ENCODE measurements at places on chromosomes 16 and 17. TPM values are rescaled to one million over a fixed set of nuclear protein-coding genes. Genes with fewer than 3 reads are reported as not detected.

GRCh38 chr16:85113168-85113733, 979 bp upstream of the CIBAR2 start:
- DNase-seq, result no peak
- H3K4me3 ChIP-seq, result no peak overlapping the region
- H3K36me3 ChIP-seq, result no peaks in the 10 kb centered on the region
- no peaks in the 10 kb centered on the region for H3K27me3 ChIP-seq

DNA sequence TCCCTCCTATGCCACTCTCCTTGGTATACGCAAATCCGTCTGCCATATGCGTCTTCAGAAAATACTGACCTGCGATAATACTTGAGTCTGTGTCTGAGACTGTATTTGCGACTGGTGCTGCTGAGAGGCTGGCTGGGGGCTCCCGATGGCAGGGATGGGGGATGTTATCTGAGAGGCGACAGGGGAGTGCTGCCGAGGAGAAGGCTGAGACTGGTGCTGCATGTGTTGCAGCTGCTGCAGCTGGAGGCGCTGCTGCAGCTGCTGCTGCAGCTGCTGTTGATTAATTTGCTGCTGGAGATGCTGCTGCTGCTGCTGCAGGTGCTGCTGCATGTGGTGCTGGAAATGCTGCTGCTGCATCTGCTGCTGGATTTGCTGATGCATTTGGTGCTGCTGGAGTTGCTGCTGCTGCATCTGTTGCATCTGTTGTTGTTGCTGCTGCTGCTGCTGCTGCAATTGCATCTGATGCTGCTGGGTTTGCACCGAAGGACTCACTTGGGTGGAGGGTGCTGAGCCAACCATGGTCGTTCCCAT, 107.7 kb downstream of the TOX3 start:
- no peaks in the 10 kb centered on the region for H3K36me3 ChIP-seq
- no peak for DNase-seq
- no peak overlapping the region for H3K27ac ChIP-seq
- H3K27me3 ChIP-seq, result no peaks in the 10 kb centered on the region
- H3K4me1 ChIP-seq, result no peaks in the 10 kb centered on the region

DNA sequence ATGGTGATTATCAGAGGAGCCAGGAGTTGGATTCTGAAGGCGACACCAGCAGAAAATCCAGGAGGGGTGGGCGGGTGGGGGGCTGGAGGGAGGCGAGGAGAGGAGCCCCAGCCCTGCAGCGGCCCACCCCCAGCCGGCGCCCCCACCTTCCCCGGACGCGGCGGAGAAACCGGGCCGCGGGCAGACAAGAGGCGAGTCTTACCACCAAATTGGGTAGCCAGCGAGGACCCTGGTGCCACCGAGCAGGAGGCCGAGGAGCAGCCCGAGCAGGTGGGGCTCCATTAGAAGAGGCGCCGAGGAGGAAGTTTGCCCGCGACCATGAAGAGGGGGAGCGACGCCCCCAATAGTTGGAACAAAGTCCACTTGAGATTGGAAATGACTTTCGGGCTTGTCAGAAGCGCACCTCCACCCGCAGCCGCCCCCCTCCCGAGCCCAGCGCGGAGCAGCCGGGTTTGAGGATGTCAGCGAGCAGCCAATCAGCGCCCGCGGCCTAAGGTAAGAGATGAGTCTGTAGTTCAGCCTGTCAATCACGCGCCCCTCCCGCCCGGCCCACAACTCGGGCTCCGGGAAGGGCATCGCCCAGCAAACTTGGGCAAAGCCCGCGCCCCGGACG, at the start of gene WNT3:
TSS of gene WNT3 (minus strand) at position 377 of the 613 bp plus-strand sequence. CDS start at position 282, 95 bp downstream.
- H3K27me3 ChIP-seq, result peaks cover 83% of the 10 kb centered on the region
- H3K4me3 ChIP-seq, result peak within 1 kb of the TSS; percentile 68
- peak; percentile 81 for DNase-seq
- H3K4me1 ChIP-seq, result peaks cover 15% of the 10 kb centered on the region
- H3K36me3 ChIP-seq, result no peaks in the 10 kb centered on the region

- peaks cover 5% of the 10 kb centered on the region for H3K4me1 ChIP-seq
- H3K36me3 ChIP-seq, result no peaks in the 10 kb centered on the region
- H3K27me3 ChIP-seq, result peaks cover 28% of the 10 kb centered on the region
- H3K4me3 ChIP-seq, result peak overlapping the region; percentile 67
- peak overlapping the region; percentile 38 for H3K27ac ChIP-seq
These were observed 1.5 kb downstream of the NDRG4 start for GRCh38 chr16:58501242-58502131.

DNA sequence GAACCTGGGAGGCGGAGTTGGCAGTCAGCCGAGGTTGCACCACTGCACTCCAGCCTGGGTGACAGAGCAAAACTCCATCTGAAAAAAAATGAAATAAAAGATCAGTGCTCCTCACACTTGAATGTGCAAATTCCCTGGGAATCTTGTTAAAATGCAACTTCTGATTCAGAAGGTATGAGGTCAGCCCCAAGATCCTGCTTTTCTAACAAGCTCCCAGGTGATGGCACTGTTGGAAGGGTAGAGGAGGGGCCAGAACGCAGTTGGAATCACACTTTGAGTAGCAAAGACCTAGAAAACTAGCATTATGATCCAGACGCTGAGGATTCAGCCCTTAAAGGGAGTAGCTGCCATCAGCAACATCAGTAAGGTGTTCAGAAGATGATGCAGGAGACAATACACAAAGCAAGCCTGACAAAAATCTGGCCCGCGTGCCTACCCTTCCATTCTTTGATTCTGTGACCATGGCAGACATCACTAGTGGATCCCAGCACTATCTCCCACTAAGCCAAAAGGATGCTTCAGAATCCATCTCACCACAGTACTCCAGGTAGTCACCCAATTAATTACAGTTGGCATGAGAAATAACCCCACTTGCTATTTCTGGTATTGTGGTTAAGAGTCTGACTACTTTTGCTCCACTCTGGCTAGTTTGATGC, 33.1 kb upstream of the MEIOC start:
- no peaks in the 10 kb centered on the region for H3K36me3 ChIP-seq
- no peaks in the 10 kb centered on the region for H3K4me1 ChIP-seq
- no peak overlapping the region for H3K4me3 ChIP-seq

DNA sequence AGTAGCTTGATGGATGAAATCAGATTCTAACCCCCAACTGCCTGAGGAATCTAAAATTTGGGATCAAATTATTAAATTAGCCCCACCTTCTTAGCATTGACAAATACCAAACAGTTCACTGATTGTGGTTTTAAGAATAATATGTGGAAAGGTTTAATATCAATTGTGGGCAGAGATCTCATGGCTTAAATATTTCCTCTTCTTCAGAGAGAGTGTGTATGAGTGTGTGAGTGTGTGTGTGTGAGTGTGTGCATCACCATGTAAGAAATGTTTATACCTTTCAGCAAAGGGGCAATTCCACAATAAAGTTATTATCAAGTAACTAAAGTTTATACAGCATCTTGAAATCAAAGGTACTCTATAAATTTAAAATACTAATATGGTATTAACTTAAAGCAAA, 3.2 kb downstream of the SMURF2 start:
- H3K4me1 ChIP-seq, result peaks cover 36% of the 10 kb centered on the region
- H3K27me3 ChIP-seq, result no peaks in the 10 kb centered on the region
- no peak for DNase-seq
- H3K27ac ChIP-seq, result no peak overlapping the region
- peak overlapping the region; percentile 2 for H3K4me3 ChIP-seq

NUPR1 gene
- total RNA-seq, result not detected

SMARCD2 gene
- 99.4 TPM for total RNA-seq

KRT36 gene
- not detected for total RNA-seq

RNF157 gene
- total RNA-seq, result 37.2 TPM

Data from activated CD8-positive, alpha-beta T cell treated with anti-CD3 and anti-CD28 coated beads for 36 hours (primary cell).